ENCODE measurements at places on chromosomes 7 and 10.

DNA sequence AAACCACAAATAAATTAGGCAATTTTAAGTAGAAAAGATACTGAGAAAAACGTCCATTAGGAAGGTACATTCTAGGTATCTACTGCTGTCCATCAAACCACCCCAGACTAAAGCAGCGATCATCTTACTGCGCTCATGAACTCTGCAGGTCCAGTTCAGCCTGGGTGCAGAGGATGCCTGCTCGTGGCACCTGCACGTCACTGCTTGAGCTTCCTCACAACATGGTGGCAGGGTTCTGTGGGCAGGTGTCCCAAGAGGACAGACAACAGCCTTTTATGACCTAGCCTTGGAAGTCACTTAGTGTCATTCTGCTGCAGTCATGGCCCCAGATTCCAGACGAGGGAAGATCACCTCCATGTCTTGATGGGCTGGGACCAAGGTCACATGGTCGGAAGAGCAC lies 93.4 kb downstream of the MICALL2 start:
- DNase-seq: no peak

DNA sequence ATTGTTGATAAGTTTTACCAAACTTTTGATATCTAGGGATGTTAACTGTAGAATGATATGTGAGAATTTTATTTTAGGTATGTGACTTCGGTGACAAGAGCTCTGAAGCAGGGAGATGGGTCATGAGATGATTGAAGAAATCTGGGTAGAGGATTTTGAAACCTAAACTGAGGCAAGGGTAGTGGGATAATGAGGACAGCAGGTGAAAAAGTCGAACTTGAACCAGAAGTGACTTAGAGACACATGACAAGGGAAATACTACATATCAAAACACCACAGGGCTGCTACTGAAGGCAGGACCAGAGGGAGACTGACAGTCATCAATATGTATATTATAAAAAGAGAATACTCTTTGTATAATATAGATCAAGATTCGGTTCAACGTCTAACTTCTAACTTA lies 113.2 kb downstream of the WDFY4 start:
- no peak for DNase-seq

DNA sequence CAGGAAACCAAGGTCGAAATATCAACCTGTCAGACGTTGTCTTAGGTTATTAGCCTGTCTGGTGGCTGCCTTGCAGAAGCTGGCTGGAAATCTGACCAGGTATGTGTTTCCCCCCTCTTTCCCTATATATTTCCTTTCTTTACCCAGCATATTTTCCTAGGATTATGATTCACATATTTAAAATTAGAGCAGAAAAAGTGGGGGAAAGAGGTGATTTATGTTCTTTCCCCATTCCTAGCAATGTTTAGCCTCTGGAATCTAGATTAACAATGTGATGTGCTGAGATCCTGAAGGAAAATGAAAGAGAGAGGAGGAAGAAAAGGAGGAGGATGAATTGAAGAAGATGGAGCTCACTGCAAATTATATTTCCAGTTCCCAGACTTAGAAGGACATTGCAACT lies 421.4 kb upstream of the AUTS2 start:
- DNase-seq: no peak

- no peak for DNase-seq
These were observed 7.1 kb upstream of the ZMIZ1 start for GRCh38 chr10:79061441-79062315.

GRCh38 chr7:72077786-72078185 lies 334.4 kb downstream of the CALN1 start:
- DNase-seq: no peak

GRCh38 chr7:10584886-10585285 lies 388.8 kb upstream of the PHF14 start:
- DNase-seq: no peak

DNA sequence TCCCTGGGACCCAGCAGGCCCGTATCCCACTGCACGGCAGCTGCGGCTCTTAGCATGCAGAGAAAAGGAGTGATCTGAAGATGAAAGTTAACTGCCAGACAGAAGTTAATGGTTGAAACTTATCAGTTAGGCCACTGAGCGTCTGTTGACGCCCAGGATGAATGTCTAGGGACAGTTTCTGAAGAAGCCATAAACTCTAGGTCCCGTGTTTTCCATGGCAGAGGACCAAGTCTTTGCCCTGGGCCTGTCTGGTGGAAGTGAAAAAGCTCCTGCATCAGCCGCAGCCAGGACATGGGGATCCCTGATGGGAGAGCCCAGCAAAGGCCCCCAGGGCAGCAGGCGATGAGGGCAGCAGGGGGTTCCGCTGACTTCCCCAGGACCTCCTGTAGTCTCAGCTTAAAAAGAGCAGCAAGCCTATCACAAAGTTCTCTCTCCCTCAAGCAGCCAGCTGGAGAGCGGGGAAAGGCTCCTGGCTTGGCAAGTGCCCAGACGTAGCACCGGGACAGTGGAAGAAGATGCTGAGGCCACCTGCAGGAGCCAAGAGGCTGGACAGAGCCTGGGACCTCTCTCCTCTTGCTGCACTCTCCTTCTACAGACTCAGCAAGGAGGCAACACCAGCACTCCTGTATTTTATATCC lies 79.6 kb downstream of the TNS3 start:
- DNase-seq: no peak

DNA sequence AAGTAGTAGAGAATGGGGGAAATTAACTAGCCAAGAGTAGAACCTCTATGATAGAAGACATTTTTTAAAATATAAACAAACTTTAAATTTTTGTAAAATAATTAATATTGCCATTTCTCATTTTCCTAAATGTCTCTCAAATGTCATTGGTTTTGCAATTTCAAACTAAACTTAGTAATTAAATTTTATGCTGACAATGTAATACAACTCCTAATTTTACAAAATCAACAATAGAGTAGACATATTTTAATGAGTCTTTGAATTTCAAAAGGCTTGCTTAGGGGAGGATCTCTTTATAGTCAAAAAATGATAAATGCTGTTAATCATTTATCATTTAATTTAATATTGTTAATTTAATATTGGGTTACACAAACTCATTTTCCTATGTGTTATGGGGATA lies 81.8 kb downstream of the ZWINT start:
- no peak for DNase-seq

DNA sequence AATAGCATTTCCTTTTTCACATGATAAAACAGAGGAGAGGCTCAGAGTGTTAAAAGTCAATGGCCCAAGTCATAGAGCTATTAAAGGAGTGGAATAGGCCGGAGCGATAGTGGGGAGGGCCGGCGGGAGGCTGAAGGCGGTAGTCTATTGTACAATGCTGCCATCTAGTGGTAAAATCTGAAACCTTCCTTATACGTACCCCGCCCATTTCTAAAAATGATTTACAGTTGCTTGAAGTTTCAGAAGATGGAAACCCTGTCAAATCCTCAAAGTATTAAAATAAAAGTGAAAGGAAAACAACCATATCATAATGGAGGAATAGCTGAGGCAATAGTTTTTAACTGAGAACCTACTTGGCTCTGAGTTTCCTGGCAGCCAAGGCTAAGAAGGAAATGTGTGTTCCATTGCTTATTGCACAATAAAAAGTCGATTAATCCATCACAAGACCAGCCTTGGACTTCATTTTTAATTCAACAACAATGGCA lies 209.1 kb downstream of the CCSER2 start:
- DNase-seq: peak; percentile 73

DNA sequence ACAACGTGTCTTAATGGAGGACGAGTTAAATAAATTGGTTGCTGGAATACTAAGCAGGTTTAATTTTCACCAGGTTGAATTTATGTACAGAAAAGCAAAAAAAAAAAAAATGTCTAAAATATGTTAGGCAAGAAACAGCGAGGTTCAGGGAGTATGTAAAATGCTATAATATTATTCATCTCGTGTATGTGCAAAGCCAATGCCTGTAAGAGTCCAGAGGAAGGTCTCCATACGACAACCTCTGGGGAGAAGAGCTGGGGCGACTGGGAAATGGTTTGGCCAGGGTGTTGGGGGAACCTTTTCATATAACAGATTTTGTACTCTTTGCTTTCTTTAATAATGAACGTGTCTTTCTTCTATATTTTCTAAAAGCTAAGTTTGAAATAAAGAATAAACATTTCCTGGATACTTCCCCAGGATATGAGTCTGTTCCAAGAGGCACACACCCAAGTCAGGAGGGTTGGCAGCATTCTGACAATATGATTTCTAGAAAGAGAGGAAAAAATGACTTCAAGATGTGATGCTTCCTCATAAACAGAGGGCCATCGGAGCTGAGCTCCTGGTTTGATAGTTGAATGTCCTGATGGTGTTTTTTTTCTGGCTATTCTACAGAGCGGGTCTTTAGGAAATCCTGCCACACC lies 208.6 kb upstream of the MGMT start:
- no peak for DNase-seq

GRCh38 chr7:130288829-130289228 lies 4.1 kb upstream of the CPA4 start:
- no peak for DNase-seq

DNA sequence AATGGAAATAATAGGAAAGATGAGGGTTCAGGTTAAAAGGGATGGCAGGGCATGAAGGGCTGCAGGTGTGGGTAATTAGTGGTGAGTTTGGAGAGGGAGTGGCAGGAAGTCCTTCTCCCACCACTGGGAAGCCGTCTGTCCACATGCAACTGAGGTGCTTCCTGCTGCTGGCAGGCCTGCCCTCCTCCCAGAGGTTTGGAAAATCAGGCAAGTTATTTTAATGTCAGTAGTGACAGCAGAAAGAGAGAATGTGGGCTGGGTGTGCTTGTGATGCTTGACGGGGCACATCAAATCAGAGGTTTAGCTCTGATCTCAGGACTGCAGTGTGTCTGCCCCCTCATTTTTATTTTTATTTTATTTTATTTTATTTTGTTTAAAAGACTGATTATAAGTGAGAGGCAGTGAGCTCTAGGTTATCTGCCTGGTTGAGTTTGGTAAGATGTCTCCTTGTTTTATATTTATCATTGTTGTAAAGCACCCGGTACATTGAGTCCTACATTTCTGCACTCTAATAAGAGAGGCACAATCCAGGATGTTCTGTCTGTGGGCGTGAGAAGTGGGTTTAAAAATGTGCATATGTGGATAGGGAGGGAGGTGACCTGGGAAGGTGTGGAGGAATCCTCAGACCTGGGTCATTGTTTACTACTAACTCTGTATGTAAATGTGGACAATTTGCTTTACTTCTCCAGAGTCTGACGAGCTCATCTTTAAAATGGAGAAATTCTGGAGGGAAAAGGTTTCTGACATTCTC lies 504.4 kb downstream of the LRMDA start:
- no peak for DNase-seq
